T-helper 22 cell (primary cell): ENCODE measurements at places on chromosomes 3 and 15.

GRCh38 chr3:13420045-13420830 lies at the start of gene NUP210:
Gene NUP210, minus strand, starts transcription at chr3:13420322. Its CDS starts 96 bp downstream, at chr3:13420226.
- peak; percentile 36 for DNase-seq

GRCh38 chr3:165148876-165149441 lies 47.2 kb downstream of the SLITRK3 start:
- no peak for DNase-seq

DNA sequence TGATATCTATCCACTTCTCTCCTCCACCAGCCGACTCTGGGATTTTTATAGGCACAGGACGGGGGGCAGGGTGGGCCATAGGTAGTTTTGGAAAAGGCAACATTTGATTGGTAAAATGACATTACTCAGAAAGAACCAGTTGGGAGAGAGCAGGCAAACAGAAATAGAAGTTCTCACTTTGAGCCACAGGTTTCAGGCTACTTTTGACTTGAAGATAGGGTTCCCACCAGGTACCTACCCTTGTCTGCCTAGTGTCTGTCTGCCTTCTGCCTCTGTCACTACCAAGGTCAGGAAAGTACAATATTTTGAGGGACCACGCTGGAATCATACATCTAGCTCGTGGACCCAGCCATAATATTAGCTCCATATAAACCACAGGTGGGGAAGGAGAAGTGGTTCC lies 412.9 kb upstream of the GRM7 start:
- DNase-seq: no peak

GRCh38 chr3:195467641-195468390 lies 25.0 kb upstream of the ACAP2 start:
- no peak for DNase-seq

GRCh38 chr3:115699706-115700105 lies 76.4 kb downstream of the GAP43 start:
- DNase-seq: no peak

GRCh38 chr3:147311716-147312115 lies 94.6 kb downstream of the ZIC4 start:
- DNase-seq: no peak

- no peak for DNase-seq
These were observed 65.8 kb downstream of the PIK3CB start for GRCh38 chr3:138768946-138769345.

GRCh38 chr15:40028853-40029252 lies 10.1 kb downstream of the SRP14 start:
- no peak for DNase-seq

DNA sequence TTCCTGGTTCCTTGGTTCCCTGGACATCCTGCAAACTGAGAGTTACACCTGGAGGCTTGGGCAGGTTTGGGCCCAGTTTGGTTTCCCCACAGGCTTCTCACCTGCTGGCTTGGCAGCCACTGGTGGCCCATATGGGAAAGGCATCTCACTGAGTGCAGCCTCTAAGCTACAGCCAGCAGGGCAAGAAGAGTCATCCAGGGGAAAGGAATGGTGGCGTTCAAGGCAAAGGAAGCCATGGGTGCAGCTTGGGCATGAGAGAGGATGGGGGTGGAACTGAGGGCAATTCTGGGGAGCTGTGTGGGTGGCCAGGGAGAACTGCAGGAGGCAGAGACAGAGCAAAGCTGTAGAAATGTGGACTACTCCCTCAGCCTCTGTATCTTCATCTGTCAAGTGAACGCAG lies 106.4 kb downstream of the EPHB1 start:
- DNase-seq: no peak

DNA sequence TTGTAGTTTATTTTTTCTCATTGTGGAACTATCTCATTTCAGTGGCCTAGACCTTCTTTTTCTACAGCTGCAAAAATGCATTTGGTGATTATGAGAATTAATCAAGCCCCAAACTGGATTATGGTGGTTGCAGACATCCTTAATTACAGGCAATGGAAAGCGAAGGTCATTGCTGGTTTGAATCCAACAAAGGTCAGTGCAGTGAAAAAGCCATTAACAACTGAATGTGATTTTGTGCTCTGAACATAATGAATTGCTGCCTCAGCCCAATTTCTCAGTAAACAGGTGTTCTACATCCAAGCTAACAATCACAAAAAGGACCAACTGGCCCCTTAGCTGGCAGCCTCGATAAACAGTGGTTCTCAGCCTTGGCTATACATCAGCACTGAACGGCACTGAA lies 260.1 kb upstream of the DPPA4 start:
- no peak for DNase-seq

DNA sequence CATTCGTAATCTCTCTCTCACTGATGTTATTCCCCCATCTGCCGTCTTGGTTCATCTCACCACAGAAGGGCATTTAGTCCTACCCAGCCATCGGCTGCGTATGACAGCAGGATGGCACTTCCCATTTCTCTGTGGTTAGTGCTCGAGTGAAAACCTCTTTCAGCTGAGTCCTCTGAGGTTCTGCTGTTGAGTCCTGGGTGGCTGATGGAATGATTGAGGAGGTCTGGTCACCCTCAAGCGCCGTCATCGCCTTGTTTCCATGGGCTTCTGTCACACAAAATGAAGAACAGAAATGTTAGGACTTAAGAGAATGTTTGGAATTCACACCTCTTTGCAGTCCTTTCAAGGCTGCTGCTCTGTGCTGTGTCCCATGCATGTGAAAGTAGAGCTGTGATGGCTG lies 9.4 kb upstream of the SACM1L start:
- DNase-seq: no peak

DNA sequence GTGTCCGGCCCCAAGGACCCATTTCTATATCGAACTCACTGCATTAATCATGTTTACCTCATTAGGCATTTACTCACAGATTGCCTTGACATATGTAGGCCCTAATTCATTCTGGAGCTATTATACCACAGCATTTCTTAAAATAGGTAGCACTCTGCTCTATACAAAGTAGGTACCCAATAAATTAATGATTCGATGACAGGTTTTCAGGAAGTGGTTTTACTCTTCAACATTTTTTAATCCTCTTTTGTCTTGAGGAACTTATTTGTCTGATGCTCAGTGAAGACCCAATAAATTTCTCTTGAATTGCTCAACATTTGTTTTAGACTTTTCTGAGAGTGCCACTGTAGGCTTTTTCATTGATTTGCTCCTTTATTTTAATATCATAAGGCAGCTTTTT lies 12.1 kb downstream of the TGFBR2 start:
- no peak for DNase-seq

DNA sequence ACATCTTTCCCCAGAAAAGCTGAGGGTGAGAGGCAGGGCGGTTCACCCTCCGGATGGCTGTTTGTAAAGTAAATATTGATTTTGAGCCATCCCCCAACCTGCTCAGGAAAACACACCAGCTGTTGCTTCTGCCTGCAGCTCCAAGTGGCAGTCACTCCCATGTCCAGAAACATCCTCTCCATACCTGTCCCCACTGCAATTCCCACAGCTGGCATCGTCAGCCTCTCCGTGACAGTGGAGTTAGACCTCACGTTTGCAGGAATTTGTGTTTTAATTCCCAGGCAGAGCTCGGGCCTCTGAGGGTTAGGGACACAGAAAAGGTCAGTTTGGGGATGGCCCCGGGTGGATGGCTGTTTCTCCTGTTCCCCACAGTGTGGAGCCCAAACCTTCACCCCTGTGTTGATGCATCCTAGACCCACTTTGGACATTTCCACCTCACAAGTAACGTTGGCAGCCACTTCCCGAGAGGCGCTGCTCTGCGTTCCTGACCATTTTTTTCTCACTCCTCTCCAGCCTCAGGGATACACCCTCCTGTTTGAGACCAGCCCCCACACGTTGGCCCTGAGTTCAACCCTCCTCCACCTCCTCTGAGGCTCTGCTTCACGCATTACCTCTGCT lies 11.8 kb upstream of the FAM174B start:
- DNase-seq: no peak

DNA sequence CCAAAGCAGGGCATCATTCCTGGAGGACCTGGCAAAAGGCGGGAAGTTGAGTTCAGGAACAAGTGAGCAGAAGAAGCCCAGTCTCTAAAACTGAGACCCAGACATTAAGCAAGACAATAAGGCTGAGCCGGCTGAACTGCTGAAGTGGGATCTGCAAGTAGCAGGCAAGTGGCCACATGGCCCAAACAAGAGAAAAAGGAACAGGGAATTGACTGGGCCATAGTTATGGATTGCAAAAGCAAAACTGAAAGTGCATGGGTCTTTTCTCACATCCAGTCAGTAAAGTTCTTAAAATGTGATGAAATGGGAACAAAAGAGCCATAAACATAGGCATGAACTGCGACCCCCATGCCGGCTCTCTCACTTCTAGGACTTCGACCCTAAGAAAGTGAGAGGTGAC lies 101.2 kb downstream of the SCN11A start:
- DNase-seq: no peak

- no peak for DNase-seq
These were observed 566 bp downstream of the ETV5 start for GRCh38 chr3:186108106-186108940.

- no peak for DNase-seq
These were observed 130.6 kb downstream of the AQP9 start for GRCh38 chr15:58268746-58269267.

- DNase-seq: no peak
These were observed 373.4 kb downstream of the LPP start for GRCh38 chr3:188527389-188527788.

GRCh38 chr3:132124651-132125284 lies 90.0 kb upstream of the CPNE4 start:
- no peak for DNase-seq

GRCh38 chr3:196189566-196190347 lies 21.4 kb downstream of the ZDHHC19 start:
- no peak for DNase-seq

GRCh38 chr3:54433846-54434245 lies 311.5 kb downstream of the CACNA2D3 start:
- DNase-seq: no peak

DNA sequence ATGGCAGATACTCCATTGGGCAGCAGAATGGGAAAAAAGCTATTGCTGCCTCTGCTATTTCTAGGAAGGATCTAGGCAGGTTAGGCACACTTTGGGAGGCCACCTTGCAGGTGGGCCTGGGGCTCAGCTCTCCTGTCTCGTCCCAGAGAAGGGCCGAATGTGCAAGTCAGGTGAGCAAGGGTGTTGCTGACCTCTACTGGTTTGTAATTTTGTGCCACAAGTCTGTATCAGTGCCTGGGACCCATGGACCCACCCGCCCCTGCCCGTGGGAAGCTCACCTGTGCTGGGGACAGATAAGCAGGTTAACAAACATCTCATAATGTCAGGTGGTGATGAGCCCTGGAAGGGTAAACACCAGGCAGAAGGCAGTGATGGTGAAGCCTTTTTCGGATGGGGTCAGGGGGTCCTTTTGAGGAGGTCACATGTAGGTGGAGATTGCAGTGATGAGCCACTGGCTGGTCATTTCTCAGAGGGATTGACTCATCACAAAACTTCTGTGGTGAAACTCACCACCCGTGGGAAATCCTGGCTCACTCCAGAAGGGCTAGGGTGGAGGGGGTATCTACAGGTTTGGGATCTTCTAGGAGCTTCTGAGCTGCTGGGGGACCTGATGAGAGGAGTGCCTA lies 161.3 kb downstream of the KLF13 start:
- DNase-seq: no peak

DNA sequence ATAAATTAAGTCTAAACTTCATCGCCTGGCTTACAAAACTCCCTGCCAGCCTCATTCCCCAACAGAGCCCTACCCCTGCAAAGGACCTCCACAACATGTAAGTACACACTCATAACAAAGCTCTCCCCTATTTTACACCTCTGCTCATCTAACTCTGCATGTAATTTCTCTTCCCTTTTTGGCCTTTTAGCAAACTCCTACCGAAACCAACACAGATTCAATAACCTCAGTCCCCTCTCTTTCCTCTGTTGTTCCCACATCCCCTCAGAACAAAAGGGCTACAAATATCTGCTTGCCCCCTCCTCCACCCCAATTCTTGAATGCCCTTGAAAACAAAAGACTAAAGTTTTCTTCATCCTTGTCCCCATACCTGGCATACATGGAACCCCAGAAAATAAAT lies 662 bp downstream of the UBL7 start:
- no peak for DNase-seq

GRCh38 chr3:115272036-115272824 lies 125.1 kb upstream of the ZBTB20 start:
- no peak for DNase-seq

DNA sequence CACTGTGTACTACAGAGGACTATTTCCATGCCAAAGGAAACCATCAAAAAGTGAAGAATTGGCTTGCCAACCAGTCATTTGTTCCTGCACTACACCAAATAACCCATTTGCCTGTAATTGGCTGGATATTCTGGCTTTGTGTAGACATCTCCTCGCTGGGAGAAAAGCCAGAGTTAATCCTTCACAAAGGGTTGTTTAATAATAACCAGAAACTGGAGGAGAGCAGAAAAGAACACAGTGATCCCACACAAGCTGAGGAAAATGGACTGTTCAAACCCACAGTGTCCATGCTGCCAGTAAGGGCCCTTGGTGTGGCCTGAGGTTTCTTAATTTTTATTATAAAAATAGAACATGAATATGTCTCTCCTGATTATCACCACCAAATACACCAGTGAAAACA lies 294.0 kb downstream of the RORA start:
- no peak for DNase-seq

GRCh38 chr3:23662079-23662617 lies 143.6 kb upstream of the UBE2E1 start:
- no peak for DNase-seq

- no peak for DNase-seq
These were observed 20.2 kb upstream of the DIPK2A start for GRCh38 chr3:143951351-143951971.

- DNase-seq: no peak
These were observed 194.5 kb downstream of the CPNE4 start for GRCh38 chr3:131840156-131840797.

- DNase-seq: no peak
These were observed 61.6 kb downstream of the CCR1 start for GRCh38 chr3:46146548-46146947.

GRCh38 chr3:195150181-195151118 lies 120.5 kb downstream of the XXYLT1 start:
- no peak for DNase-seq

DNA sequence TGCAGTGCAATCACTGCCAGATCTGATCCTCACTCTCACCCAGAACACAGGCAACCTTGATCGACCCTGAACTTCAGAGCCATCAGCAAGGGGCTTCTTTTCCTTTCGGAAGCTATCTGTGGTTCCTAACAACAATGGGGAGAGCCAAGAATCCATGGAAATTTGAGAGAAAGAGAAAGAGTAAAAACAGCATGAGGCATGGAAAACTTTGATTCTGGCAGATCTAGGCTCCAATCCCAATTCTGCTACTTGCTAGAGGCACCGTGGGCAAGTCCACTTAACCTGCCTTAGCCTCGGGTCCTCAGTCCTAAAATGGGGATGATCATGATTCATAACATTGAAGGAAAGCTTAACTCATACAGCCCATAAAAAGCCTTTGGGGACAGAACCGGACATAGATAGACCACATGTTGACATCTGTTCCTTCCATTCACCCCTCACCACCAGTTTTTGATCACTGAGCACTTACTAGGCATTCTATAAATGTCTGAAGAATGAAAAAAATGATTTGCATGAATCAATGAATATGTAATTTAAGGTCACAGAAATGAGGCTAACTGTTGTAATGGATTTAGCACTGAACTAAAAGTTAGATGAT lies 605.7 kb upstream of the CFAP20DC start:
- DNase-seq: no peak

GRCh38 chr15:39807791-39808190 lies 25.1 kb upstream of the FSIP1 start:
- DNase-seq: no peak
